ENCODE measurements at places on chromosomes 4 and X.

- no peak for DNase-seq
These were observed 26.1 kb downstream of the IGSF1 start for GRCh38 chrX:131262738-131263679.

DNA sequence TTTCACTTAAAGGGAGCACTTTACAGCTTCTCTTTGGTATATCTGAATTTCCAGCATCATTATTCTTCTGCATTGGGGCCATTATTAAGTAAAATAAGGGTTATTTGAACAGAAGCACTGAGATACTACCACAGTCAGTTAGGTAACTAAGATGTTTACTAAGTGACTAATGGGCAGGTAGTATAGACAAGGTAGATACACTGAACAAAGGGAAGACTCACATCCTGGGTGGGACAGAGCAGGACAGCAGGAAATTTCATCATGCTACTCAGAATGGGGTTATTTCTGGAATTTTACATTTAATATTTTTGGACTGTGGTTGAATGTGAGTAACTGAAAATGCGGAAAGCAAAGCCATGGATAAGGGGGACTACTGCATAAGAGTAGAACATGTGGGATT lies 316.0 kb downstream of the CCSER1 start:
- no peak for DNase-seq

- no peak for DNase-seq
These were observed 10.5 kb downstream of the ZCCHC18 start for GRCh38 chrX:104122829-104123228.

DNA sequence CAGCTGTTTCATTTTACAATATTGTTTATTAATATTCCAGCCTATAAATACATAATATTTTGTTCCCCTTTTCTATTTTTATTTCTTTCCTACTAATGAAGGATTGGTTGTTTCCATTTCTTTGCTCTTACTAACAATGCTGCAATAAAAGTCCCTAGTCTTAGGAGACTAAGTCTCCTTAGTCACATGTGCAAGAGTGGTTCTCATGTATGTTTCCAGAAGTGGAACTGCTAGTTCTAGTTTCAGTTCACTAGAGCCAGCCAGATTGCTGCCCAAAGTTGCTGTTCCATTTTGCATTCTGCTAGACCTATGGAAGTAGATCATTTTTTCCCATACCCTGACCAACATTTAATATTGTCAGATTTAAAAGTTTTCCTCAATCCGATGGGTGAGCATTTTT lies 44.3 kb downstream of the CNGA1 start:
- no peak for DNase-seq

DNA sequence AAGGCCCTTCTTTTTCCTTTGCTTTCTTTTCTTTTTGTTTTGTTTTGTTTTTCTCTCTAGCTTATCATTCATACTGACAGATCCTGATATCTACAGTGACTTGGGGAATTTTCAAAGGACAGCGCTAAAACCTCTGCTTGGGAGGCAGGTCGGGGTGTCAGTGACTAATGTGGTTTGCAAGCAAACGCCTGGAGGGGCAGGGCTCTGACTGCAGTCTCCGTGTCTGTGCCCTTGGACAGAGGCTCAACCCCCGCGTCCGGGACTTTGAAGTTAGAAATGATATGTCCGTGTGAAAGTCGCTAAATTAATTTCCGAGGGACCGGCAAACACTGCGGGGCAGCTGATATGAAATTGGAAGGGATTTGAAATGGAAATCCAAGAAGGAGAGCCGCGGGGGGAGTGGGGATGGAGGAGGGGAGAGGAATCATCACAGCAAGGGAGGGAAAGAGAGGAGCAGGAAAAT lies 312.4 kb downstream of the DHRSX start:
- DNase-seq: peak; percentile 12

All from kidney glomerular epithelial cell (primary cell).